AML-193 (cell line): ENCODE measurements at places on chromosomes 11 and 22.

GRCh38 chr22:16974298-16975084, 33.5 kb downstream of the GAB4 start:
- DNase-seq = no peak

- no peak for DNase-seq
Observed at GRCh38 chr11:117701781-117702180, 95.2 kb downstream of the DSCAML1 start.

DNA sequence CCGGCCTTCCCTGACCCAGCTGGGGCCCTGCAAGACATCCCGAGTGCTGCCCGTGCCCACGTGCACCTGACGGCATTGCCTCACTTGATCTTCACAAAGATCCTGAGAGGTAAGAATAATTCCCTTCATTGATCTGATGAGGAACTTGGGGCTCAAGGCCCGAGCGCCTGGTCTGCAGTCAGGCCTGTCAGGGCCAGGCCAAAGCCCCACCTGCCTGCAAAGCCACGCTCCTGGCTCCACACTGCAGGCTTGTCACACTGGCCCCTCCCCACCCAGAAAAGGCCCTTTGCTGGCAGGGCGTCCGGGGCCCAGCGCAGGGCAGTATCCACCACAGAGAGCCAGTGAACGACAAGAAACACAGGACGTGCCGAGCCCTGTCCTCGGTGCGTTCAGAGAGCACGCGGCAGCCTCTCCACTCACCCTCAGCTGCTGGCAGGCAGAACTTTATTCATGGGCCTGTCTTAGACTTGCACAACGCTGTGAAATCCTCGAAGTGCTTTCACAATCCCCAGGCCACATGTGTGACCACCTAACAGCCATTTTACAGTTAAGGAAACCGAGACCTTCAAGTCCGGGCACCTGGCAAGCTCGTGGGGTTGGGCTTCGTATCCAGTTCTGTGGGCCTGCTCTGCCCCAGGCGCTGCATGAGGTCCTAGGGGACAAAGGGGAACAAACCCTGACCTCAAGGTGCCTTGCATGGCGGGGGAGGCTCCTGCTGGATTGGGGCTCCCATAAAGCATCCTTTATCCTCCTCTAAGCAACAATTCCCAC, 14.8 kb downstream of the KIAA0930 start:
- peak; percentile 92 for DNase-seq

DNA sequence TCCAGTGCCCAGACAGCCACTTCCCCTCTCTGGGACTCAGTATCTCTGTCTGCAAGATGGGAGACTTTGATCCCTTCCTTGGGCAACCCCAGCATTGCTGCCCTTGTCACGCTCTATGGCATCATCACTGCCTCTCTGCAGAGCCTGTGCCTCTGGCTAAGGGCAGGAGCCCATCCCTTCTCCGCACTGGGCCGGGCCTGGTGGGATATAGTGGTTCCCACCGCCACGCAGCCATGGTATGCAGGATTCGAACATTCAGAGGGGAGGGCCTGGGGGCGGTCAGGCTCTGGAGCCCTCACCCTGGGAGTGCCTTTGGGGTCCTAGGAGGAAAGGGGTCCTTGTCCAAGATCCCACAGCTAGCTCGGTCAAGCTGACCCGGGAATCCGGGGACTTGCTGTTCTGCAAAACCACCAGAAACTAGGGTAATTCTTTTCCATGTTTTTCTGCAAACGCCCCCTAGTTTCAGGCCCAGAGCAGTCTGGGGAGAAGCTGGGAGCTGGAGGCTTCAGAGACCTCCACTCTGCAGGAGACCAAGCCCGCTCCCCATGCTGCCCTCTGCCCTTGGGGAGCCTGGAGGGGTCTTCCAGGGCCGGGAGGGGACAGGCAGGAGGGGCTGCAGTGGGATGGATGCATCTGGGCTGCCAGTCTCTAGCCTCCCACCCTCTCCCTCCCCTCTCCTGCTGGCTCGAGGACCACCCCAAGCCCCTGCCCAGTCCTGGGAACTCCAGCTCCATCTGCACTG, 24.4 kb upstream of the CBX7 start:
- DNase-seq = no peak

- DNase-seq = no peak
Observed at GRCh38 chr22:49070501-49070900, 757.2 kb downstream of the BRD1 start.

DNA sequence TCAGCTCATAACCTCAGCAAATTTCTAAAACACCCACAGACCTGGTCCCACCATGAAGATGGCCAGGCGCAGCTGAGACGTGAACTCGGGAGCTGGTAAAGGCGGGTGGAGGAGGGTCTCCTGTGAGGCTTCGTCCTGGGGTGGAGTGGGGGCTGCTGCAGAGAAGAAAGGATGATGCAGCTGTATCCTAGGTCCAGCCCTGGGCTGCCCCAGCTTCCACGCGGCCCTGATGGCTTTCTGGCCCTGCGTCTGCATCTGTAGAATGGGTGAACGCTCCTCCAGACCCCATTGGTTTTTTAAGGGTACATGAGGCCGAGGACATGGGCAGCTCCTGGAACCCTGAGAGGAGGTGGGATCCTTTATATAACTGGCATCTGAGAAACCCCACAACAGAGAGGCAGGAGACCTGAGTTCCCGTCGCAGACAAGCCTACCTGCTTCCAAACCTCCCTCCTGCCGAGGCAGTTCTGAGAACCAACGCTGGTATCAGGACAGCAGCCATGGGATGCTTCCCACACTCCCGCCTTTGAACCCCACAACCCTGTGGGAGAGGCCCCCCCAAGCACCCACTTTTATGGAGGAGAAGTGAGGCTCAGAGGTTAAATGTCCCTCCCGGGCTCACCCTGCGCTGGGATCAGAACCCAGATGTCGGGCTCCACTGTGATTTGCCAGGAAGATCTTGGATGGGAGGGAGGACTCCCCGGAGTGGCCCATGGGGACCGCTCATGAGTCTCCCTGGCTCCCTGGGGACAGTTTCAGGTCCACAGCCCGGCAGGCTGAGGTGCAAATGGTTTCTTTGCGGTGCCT, 55.2 kb upstream of the FGF3 start:
- no peak for DNase-seq

DNA sequence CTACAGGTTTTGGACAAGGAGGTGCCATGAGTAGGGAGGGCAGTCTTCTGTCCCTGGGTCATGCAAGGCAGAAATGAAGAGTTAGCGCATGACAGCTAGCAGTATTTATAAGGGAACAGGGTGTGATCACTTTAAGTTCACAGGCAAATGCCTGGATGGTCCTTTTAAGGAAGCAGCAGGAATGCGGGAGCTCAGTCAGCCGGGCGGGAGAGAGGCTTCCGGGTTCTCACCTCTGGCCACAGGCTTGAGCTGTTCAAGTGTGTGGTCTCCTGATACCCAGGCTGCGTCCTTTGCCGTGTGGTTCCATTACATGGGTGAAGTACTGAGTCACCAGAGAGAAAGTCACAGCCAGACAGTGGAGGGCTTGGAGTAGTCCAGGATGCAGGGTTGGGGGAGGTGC, 105.4 kb downstream of the BCR start:
- no peak for DNase-seq

DNA sequence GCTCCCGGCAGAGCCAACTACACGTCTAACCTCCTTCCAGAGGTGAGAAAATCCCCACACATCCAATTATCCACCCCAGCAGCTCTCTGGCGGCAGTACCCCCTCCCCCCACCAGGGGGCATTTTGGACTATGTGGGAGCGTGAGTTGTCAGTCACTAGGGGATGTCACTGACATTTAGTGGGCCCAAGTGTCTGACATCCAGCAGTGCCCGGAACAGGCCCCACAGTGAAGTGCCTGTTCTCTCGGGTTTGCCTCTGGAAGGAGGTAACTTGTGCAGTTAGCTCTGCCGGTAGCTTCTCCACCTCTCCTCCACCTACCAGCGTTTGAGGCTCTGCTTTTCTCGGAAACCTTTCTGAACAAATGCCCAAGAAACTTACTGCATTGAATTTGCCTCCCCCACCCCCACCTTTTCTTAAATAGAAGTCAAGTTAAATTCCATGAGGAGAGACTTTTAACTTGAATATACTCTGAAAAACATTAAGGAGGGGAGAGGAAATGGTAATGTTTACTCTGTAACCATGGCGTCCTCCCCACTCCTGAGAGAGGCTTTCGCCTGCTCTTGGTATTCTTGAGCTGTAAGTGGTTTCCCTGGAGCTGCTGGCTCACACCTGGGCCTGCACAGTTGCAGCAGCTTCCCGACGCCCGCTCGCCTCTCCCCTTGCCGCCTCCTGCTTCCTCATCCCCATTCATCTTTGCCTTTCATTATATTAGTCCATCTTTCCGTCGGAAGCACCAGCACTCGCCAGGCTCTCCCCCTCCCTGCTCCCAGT, 112.8 kb downstream of the WNT7B start:
- DNase-seq = peak; percentile 28

DNA sequence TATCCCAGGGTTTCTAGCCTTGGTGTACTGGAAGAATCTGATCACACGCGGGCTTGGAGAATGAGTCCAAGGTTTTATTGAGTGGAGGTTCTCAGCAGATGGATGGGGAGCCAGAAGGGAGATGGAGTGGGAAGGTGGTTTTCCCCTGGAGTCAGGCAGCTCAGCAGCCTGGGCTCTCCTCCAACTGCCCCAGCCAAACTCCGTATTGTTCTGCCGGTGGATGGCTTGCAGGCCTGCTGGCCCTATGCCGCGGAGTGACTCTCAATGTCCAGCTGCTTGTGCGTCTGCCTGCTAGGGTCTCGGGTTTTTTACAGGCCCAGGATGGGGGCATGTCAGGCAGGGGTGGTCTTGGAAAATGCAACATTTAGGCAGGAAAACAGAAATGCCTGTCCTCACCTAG, 162.4 kb upstream of the LMO1 start:
- no peak for DNase-seq

DNA sequence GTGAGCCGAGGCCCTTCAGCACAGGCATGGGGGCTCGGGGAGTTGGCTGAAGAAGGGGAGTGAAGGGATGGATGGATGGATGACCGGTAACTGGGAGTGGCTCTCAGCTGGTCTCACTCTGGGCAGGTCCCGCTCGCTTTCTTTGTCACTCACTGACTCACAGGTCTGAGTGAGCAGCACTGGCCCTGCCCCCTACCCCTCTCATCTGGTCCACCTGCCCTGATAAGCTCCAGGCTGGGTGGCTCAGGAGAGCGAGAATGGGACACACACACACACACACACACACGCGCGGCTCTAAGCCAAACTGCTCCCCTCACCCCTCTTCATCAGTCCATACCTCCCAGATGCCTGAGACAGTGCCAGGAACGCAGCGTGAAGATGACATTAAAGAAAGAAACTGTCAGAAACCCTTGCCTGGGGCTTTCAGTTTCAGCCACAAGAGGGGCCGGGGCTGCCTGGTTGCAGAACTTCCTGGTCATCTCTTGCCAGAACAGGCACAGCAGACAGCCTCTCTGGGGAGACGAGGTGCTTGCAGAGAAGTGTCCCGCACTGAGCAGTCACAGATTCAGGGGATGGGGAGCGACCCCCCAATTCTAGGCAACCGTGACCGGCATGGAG, 16.5 kb upstream of the SHISAL1 start:
- peak; percentile 49 for DNase-seq

- DNase-seq = no peak
Observed at GRCh38 chr11:10694486-10695239, 1.1 kb upstream of the IRAG1 start.

DNA sequence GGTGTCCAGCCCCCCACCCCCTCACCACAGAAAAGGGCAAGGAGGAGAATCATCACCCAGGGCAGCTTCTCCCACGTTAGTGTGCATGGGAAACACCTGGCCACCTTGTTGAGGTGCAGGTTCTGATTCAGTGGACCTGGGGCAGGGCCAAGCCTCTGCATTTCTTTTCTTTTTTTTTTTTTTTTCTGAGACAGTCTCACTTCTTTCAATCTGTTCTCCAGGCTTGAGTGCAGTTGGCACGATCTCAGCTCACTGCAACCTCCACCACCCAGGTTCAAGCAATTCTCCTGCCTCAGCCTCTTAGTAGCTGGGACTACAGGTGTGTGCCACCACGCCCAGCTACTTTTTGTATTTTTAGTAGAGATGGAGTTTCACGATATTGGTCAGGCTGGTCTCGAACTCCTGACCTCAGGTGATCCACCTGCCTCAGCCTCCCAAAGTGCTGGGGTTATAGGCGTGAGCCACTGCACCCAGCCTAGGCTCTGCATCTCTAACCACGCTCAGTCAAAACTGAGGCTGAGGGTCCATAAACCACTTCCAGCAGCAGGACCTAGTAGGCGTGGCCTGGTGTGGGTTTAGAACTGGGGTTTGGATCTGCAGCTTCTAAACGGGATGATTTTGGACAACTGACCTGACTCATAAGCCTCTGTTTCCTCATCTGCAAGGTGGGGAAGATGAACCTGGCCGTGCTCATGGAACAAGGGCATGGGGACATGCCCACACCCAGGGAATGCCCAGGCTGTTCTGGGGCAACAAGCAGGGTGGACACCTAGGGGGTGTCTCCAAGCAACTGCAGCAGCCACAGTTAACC, 734 bp downstream of the ZP1 start:
- no peak for DNase-seq

- DNase-seq = peak; percentile 3
Observed at GRCh38 chr11:86245369-86246292, 1.1 kb downstream of the EED start.

DNA sequence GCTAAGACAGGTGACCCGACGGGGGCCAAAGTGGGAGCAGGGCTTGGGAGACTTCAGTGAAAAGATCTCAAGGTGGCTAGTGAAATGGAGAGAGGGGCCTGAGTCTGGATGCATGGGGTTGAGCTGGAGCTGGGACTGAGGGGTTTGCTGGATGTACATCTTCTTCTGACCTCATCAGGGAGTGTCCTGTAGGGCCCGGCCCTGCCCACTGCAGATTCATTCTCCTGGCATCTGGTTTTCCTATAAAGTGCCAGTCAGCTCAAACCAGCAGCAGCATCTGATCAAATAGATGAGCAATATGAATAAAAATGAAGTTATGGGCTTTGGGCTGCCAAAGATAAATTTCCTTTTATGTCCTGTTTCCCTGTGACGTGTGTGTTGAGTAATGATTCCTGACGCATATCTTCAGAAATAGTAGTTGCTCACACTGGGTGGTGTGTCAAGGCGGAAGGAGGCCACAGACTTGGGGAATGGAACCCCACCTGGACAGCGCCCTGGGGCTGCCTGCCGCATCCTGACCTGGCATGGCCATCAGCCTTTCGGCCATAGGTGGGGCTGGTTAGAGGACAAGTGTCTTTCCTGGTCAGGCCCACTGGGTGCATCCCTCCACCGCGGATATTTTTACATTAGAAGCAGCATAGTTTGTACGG, 135.4 kb downstream of the OSBP2 start:
- DNase-seq = no peak

GRCh38 chr22:37018086-37018814, 997 bp downstream of the TST start:
- no peak for DNase-seq
